ENCODE measurements at places on chromosomes 11 and 22. TPM values are rescaled to one million over a fixed set of nuclear protein-coding genes. Genes with fewer than 3 reads are reported as not detected.

DNA sequence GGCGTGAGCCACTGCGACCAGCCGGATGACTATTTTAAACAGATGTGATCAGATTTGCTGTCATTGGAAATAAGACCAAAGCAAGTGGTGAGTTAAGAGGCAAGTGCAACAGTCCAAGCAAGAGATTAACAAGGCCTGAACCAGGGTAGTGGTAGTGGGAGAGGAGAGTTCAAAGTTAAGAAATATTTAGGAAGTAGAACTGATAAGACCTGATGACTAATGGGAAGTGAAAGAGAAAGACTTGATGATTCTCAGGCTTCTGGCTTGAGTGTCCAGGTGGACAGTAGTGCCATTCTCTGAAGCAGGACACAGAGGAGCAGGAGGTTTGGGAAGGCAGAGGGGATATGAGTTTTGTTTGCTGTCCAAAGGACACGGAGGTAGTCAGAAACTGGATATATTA lies 7.2 kb downstream of the NDUFC2 start:
- no peak for DNase-seq

GRCh38 chr22:43745783-43746356 lies 66.2 kb downstream of the EFCAB6 start:
- DNase-seq = peak; percentile 44

DNA sequence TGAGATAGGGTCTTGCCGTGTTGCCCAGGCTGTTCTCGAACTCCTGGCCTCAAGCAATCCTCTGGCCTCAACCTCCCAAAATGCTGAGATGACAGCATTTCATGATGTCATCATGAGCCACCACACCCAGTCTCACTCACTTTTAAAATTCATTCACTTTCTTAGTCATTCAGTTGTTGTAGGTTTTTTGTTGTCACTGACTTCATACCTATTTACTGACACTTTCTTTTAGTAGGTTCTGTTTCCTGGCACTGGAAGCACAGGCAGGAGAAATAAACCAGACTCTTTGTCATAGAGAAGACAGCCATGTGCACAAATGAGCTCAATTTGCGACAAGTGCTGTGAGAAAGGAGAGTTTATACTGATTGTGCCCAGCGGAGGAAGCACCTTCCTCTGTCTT lies 10.5 kb downstream of the ART5 start:
- no peak for DNase-seq

DNA sequence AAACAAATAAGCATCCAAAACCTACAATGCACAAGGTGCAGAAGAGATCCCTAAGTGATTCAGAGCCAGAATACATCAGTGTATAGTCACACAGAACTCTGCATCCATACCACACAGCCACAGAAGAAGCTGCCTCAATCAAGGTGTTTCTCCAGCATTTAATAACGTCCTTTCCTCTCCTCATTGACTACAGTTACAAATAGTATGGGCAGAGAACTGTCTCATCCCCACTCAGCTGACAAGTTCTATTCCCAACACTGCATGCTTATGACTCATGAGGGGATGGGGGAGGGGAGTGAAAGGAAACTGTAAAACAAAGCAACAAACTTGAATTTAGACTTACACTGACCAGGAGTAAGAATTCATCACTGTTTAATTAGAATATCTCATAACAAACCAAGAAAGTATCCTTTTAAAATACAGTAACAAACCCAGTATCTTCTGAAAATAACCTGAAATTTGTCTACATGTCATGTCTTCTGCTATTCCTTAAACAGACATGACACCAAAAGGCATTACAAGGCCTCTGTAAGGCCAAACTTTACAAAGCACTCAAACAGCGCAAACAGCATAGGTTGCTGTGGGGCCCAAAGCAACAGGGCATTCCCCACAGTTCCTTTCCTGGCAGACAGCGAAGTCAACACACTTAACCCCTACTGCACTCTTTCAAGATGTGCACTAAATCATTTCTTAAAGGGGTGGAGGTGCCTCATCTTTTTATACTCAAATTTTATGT lies 29.3 kb downstream of the CELF1 start:
- DNase-seq = peak; percentile 70

KRTAP5-8 gene
- 1.8 TPM for polyA plus RNA-seq

DNA sequence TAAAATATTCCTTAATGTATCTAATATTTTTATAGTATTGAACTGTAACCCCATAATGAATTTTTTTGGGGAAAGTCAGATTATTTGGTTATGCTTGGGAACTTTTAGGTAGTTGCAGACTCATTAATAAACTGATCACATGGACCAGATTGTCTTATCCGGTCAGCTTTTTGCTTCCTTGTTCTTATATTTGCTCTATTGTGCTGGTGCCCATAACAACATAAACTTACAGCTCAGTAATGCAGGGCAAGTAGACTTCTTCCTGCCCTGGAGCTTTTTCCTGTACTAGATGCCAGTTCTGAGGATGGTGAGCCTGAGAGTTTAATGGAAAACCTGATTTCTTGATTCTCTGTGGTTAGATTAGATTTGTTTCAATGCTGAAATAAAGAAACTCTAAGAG lies 53.2 kb downstream of the MTMR3 start:
- DNase-seq = no peak

- no peak for DNase-seq
Observed at GRCh38 chr11:831961-832528, 707 bp upstream of the CD151 start.

DNA sequence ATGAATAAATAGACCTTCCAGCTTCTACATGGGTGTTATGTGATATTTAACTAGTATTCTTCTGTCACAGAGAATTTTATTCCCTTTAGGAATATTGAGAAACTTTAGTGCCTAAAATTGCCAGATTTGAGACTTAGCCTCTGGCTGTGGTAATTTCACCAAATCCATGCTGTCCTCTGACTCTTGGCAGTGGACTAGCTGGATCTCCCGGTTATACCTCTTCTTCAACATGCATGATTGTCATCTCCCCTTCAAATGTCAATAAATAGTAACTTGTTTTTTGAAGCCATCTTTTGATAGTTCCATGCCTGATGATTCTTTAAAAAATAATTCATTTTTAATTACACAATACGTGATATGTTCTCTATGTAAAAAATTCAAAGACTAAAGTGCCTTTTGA lies 8.4 kb downstream of the AQP11 start:
- DNase-seq = no peak

Measured in kidney (tissue), 22 donors.